ENCODE measurements at places on chromosomes 4 and X. TPM values are rescaled to one million over a fixed set of nuclear protein-coding genes. Genes with fewer than 3 reads are reported as not detected.
A peak's percentile ranks its signal among the peaks of the same experiment; 100 is the strongest.

ZNF711 gene
- 34.7 TPM for total RNA-seq

DNA sequence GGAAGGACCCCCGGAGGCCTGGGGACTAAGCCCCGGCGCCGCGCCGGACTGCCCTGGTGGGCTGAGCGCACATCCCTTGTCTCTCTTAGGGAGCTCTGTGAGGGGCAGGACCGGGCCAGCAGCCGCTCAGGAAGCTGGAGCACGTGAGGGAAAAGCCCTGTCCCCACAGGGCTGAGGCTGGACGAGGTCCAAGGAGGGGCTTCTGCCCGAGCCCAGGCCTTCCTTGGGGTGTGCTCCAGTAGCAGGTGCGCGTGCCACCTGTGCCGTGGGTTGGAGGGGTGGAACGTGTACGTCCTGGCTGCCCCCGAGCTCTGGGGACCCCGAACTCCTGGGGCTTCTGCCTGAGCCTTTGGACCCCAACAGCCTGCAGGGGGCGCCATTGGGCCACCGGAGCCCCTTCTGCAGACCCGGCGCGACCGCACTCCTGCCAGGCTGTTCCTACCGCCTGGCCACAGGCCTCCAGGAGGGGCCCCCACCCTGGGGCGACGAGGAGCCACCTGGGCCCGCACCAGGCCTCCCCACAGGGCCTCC, 27.2 kb downstream of the TACC3 start:
- peak overlapping the region; percentile 26 for H3K4me3 ChIP-seq
- H3K4me1 ChIP-seq: peaks cover 10% of the 10 kb centered on the region
- peaks cover 6% of the 10 kb centered on the region for H3K27me3 ChIP-seq
- peak; percentile 92 for DNase-seq

DNA sequence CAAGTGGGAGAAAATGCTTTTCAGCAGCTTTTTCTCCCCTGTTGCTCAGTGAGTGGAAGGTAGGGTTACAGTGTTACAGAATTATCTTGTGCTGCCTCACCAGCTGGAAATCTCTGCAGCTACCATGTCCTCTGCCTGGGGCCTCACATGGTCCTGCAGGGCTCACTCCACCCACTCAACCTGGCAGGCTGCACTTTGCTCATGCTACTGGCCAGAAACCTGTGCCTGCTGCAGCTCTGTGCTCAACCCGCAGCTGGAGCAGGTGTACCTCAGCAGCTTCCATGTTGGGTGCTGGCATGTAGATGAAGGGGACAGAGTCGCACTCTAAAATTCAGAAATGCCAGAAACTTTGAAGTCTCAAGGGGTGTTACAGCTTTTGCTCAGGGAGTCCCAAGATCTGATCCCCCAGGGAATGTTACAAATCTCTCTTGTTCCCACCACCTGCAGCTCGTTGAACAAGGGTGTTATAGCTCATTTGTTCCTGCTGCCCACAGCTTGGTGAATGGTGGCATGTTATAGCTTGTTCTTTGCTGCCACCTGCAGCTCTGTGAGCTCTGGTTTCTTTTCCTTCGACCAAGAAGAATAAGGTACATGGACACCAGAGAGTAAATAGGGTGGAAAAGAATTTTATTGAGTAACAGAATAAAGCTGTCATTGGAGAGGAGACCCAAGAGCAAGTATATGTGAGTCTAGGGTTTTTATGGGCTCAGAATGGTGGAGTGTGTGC, 845.8 kb downstream of the TECRL start:
- no peaks in the 10 kb centered on the region for H3K36me3 ChIP-seq
- peak; percentile 71 for DNase-seq
- no peak overlapping the region for H3K27ac ChIP-seq
- peaks cover 8% of the 10 kb centered on the region for H3K4me1 ChIP-seq
- no peaks in the 10 kb centered on the region for H3K27me3 ChIP-seq

- H3K4me1 ChIP-seq: no peaks in the 10 kb centered on the region
- no peak overlapping the region for H3K4me3 ChIP-seq
- H3K27me3 ChIP-seq: no peaks in the 10 kb centered on the region
Measured at GRCh38 chr4:72591547-72592454, 22.8 kb upstream of the ADAMTS3 start.

DNA sequence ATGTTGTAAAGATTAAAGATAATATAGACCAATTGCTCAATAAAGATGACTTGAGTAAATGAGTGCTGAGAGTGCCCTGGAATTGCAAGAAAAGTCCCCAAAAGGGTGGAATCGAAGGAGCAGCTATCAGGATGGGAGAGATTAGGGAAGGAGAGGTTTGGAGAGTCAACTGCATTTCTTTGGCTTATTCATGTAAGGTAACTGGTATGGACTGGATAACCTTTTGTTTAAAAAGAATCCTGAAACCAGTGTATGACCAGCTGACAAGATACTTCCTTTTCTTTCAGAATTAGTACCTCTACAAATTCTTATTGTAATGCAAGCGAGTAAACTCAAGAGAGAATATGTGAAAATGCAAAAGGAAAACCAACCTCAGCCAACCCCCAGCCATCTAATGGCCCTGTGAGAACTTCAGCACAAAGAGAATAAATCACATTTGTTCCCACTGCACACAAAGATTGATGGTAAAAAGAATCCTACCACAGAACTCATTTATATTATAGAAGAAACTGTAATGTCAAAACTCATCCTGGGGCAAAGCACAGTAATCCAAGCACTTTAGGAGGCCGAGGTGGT, 24.5 kb upstream of the SPP1 start:
- H3K4me1 ChIP-seq: no peaks in the 10 kb centered on the region
- DNase-seq: no peak
- H3K27me3 ChIP-seq: no peaks in the 10 kb centered on the region
- no peak overlapping the region for H3K4me3 ChIP-seq
- no peak overlapping the region for H3K27ac ChIP-seq

DNA sequence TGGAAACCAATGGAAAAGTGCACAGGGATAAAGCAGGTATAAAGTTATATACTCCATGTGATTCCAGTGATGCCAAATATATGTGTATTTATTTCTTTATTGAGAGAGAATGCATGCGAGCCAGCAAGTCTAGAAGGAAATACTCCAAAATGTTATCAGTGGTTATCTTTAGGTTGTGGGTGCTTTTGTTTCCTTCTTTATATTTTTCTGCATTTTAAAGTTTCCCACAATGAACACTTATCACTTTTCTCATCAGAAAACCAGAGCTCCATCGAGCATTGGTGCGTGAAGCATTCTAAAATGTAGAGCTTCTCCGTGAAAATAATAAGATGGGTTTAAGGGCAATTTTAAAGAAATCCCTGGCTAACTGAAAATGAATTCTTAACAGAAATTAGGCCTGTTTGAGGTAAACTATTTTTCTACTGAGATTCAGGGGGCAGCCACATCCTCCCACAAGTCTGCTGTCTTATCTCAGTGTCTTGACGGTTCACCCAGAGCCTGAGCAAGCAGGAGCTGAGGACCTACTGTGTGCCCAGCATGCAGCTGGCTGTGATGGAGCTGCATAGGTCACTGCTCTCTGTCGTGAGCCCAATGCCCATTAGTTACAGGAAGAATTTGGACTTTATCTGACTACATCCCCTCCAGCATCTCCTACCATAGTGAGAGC, 18.7 kb upstream of the CD40LG start:
- H3K4me3 ChIP-seq: no peak overlapping the region
- H3K27ac ChIP-seq: no peak overlapping the region
- no peaks in the 10 kb centered on the region for H3K4me1 ChIP-seq
- no peak for DNase-seq
- H3K36me3 ChIP-seq: no peaks in the 10 kb centered on the region
- no peaks in the 10 kb centered on the region for H3K27me3 ChIP-seq

All from neural progenitor cell (in vitro differentiated cells).